NCI-H187 treated with DMSO at 0.1 percent for 48 hours (cell line): ENCODE measurements at places on chromosomes 11 and 22.

GRCh38 chr22:26325641-26326040, 103.4 kb upstream of the ASPHD2 start:
- DNase-seq = no peak

- no peak for DNase-seq
Measured at GRCh38 chr11:107719073-107719472, 7.2 kb upstream of the SLN start.

DNA sequence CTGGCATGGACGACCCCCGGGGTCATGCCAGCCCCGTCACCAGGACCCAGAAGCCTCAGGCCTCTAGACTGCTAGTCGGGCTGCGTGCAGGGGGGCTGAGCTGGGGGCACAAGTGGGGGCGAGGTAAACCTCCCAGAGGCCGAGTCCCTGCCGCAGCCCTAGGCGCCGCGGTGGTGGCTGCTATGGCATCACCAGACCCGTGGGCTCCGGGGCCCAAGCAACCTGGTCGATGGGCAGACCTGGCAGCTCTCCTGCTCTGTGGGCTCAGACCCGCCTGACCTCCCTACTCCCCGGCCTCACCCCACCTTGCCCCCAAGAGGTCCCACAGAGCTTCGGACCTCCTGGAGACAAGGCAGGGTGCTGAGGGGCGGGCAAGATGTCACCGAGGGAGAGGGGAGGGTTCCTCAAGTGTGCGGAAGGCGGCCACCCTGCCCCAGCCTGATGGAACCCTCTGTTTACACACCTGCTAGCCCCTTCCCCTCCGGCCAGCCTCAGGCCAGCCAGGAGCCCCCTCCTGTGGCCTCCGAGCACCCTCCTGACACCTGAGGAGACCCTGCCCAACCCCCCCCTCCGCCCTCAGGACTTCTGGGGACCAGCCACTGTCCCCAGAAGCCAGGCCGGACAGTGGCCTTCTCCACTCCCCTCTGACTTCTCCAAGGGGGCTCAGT, 9.4 kb downstream of the IGF2 start:
- DNase-seq = no peak

GRCh38 chr22:17106161-17106784, 14.9 kb downstream of the TMEM121B start:
- no peak for DNase-seq

- DNase-seq = no peak
Measured at GRCh38 chr11:77778118-77778517, 42.4 kb downstream of the RSF1 start.

DNA sequence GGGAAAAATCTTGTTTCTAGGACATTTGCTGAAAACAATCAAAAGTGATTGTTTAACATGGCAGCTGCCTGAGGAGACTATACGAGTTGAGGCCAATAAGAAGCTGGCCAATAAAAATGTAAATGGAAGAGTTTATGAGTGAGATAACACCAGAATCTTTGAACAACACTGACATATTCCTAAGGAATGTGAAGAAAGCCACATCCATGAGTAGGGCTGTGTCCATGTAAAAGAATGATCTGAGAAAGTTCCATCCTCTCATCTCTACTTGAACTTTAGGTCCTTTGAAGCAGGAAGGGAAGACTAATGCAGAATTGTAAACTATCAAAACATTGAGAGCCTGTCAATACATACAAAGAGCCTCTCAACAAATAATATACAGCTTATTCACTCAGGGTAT, 6.9 kb upstream of the CHORDC1 start:
- no peak for DNase-seq

- no peak for DNase-seq
Measured at GRCh38 chr11:25587496-25587895, 744.4 kb upstream of the ANO3 start.

- DNase-seq = no peak
Measured at GRCh38 chr22:41442240-41442792, 4.3 kb downstream of the TOB2 start.

DNA sequence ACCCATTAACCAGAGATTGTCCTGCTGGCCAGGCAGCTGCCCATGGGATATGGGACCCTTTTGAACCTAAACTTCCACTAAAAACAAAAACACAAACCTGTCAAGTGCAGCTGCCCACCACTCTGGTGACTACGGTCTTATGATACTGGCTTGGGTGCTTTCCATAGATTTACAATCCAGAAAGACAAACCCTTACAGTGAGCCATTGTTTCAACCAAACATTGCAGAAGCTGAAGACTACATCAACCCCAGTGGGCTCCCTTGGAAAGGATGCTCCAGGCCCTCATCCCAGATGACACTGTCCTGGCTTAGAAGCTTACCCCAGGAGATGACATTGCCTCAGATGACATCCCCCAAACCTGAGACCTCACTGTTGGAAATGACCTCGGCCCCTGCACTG, 56.9 kb upstream of the WNT11 start:
- DNase-seq = no peak

- DNase-seq = no peak
Measured at GRCh38 chr11:69874178-69874983, 55.2 kb upstream of the FGF3 start.

- DNase-seq = no peak
Measured at GRCh38 chr22:27815826-27816530, 14.4 kb upstream of the MN1 start.
